ENCODE measurements at places on chromosomes 6 and 20.

GRCh38 chr20:48995589-48995988, 50.5 kb upstream of the CSE1L start:
- DNase-seq, result no peak

- no peak for DNase-seq
Observed at GRCh38 chr6:37150314-37150713, 19.6 kb upstream of the PIM1 start.

GRCh38 chr6:10409731-10410206, 5.1 kb downstream of the TFAP2A start:
- no peak for DNase-seq

DNA sequence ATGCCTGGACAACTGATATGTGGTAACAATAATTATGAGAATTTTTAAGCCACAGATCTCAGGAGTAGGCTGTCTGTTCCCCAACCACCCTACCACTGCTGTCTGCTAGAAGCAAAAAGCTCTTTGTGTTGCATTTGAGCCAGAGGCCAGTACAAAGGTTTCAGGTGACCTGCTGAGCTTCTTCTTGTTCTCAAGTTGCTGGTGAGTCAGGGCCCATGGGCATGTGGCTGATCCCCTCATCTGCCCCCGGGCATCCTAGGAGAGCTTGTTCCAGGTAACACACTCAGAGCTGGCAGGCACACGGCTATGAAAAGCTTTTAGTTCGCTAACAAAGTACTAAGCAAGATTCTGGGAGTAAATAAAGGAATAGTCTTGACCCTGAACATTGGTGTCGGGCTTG, 285.3 kb downstream of the CDC5L start:
- DNase-seq, result no peak
